ENCODE measurements at places on chromosomes 16 and 17.

- DNase-seq, result no peak
These were observed 5.2 kb upstream of the AATF start for GRCh38 chr17:36943250-36944191.

GRCh38 chr17:11459861-11460331 is 138.4 kb upstream of the DNAH9 start:
- DNase-seq, result no peak

DNA sequence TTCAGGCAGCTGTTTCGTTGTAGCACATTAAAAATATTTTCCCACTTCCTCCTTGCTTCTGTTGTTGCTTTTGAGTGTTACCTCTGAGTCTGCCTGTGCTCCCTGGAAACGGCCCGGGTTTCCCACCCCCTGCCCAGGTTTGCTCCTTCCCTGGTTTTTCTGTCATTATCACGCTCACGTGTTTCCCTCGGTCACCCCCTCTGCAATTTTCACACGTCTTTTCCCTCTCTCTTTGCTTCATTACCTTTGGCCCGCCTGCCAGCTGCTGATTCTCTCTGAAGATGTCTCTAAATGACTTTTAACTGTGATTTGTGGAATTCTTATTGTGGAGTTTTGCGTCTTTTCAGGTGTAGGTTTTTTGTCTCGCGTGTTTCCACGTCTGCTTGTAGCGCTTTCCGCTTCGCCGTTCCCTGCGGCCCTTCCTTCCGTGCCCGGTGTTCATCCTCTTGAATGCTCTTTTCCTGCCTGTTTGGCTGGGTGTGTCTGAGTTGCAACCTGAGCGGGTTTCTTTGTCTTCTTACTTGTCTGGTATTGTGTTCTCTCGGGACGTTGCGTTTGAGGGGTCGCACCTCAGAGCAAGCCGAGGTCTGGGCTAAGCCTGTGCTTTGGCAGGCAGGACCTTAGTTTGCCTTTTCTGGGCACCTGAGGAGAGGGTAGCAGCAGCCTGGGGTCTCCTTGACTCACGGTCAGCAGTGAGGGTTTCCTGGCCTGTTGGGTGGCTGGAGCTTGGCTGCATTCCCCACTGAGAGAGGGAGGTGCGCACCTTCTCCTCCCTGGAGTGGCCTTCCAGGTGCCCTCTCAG is 96.3 kb upstream of the ZNF750 start:
- DNase-seq, result no peak

GRCh38 chr17:40286473-40286872 is 1.2 kb upstream of the CDC6 start:
- DNase-seq, result no peak

DNA sequence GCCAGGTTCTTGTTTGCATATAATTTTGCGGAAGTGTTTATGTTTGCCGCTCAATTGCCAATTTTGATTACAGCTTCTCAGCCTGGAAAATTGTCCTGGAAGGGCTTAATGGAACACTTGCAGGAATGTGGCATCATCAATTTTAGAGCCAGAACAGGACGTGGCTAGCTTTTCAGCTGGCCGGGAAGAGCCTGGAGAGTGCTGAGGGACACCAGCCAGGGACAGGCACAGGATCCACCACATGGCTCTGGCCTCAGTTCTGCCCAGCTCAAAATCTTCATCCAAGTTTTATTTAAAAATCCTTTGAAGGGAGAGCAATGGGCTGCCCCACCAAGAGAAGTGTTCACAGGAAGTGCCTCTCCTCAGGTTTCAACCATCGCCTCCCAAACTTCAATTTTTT is 287.2 kb upstream of the HSBP1 start:
- no peak for DNase-seq

GRCh38 chr17:683499-684254 is 31.0 kb downstream of the VPS53 start:
- DNase-seq, result no peak
